HFFc6 (cell line): ENCODE measurements at places on chromosomes 16 and 17. TPM values are rescaled to one million over a fixed set of nuclear protein-coding genes. Genes with fewer than 3 reads are reported as not detected.

DNA sequence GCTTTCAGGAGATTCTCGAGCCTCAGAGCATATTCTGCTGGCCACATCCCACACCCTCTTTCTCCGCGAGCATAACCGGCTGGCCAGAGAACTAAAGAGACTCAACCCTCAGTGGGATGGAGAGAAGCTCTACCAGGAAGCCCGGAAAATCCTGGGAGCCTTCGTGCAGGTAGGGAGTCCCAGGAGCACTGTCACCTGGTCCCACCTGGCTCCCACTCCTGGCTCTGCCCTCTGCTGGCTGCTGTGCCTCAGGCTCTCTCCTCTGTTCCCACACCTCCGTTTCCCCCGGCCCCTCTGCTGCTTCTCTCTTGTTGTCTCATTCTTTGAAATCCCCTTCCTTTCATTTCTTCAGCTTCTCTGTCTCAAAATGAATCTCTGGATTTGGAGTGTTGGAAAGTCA, 16.4 kb downstream of the LPO start:
- no peak for DNase-seq

Gene GLG1
- total RNA-seq: 149 to 160 TPM (median 154 TPM) in 3 replicates

DNA sequence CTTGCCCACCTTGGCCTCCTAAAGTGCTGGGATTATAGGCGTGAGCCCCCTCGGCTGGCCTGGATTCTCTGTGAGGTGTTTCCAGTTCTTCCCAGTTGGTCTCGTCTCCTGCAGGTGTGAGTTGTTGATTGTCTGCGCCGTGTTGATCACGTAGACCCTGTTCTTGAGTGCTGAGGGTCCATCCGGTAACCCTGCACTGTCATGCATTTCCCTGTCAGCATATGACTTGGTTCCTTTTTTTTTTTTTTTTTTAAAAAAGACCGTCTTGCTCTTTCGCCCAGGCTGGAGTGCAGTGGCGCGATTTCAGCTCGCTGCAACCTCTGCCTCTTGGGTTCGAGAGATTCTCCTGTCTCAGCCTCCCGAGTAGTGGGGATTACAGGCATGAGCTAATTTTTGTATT, 17.3 kb downstream of the MGRN1 start:
- DNase-seq: no peak

Gene KRTAP2-2
- 0.46 TPM in 1 of 3 replicates, not detected in the others for total RNA-seq

GRCh38 chr16:50303605-50304466, 37.5 kb downstream of the ADCY7 start:
- no peak for DNase-seq

GRCh38 chr16:84795329-84796053, 24.3 kb upstream of the CRISPLD2 start:
- DNase-seq: peak; percentile 82

DNA sequence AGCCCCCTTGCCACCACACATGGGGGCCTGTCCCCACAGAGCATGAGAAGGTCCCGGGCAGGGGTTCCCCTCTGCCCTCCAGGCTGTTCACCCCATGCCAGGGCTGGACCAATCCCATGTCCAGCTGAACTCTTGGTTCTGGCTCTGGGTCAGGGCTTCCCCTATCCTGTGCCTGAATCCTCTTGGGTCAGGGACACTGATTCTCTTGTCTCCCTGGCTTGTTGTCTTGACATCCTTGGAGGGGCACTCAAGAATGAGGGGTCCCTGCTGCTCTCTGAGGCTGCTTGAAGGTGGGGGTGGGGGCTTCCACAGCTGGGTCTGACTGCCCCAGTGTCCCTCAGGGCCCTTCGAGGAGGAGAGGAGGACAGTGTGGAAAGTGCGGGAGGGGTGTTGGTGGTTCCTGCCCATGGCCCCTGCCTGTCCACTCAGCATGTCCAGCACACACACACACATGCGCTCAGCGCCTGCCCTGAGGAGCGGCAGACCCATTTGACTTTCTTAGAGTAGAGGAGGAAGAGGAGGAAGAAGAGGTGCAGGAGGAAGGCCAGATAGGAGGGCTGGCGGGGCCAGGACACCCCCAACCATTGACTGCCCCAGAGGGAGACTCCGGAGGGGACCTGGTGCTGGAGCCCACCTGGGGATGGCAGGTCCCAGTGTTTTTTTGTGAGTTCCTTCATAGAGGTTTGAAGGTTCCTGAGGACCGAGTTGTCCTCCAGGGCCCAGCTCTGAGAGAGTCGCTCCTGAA, 47.0 kb downstream of the TNFRSF13B start:
- DNase-seq: no peak
